ENCODE measurements at places on chromosomes 5 and 9. TPM values are rescaled to one million over a fixed set of nuclear protein-coding genes. Genes with fewer than 3 reads are reported as not detected.

Gene HAVCR2
- 378 TPM for total RNA-seq

Gene FAT2
- not detected for total RNA-seq

Gene SPATA31D4
- not detected for total RNA-seq

Gene CDH18
- total RNA-seq: not detected

Gene GPX8
- total RNA-seq: not detected

Gene KCNV2
- not detected for total RNA-seq

Gene C5orf52
- not detected for total RNA-seq

Gene MAMDC4
- 16.0 TPM for total RNA-seq

Gene SH2D3C
- 29.1 TPM for total RNA-seq

Gene FOXD4L4
- total RNA-seq: 0.33 TPM

Gene GGTA1
- total RNA-seq: not detected

Gene IL13
- 8.4 TPM for total RNA-seq

- no peak overlapping the region for H3K27ac ChIP-seq
- DNase-seq: no peak
- H3K4me3 ChIP-seq: no peak overlapping the region
- H3K27me3 ChIP-seq: no peaks in the 10 kb centered on the region
- H3K36me3 ChIP-seq: no peaks in the 10 kb centered on the region
These were observed 1378.1 kb downstream of the EFNA5 start for GRCh38 chr5:106292654-106293053.

DNA sequence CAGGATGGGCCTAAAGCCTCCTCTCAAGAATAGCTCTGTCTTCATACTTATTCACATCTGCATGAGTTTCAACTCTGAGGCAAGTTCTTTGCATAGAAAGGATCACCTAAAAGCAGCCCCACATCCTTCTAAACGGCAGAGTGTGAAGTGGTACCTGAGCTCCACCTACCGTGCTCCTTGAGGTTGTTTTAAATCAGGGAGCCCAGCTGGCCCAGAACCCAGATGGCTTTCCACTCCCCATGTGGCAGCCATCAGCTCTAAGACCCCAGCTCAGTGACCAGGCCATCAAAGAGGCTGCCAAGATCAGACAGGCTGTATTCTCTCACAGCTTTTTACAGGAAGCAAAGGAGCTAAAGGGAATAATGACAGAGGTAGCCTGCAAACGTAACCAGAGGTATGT, 299.3 kb downstream of the RASEF start:
- H3K4me1 ChIP-seq: no peaks in the 10 kb centered on the region
- DNase-seq: no peak
- no peak overlapping the region for H3K4me3 ChIP-seq

GRCh38 chr9:92767066-92768054, 2.7 kb upstream of the BICD2 start:
- peaks cover 29% of the 10 kb centered on the region for H3K4me1 ChIP-seq
- H3K36me3 ChIP-seq: no peaks in the 10 kb centered on the region
- no peak for DNase-seq
- H3K27me3 ChIP-seq: no peaks in the 10 kb centered on the region
- H3K27ac ChIP-seq: no peak overlapping the region

DNA sequence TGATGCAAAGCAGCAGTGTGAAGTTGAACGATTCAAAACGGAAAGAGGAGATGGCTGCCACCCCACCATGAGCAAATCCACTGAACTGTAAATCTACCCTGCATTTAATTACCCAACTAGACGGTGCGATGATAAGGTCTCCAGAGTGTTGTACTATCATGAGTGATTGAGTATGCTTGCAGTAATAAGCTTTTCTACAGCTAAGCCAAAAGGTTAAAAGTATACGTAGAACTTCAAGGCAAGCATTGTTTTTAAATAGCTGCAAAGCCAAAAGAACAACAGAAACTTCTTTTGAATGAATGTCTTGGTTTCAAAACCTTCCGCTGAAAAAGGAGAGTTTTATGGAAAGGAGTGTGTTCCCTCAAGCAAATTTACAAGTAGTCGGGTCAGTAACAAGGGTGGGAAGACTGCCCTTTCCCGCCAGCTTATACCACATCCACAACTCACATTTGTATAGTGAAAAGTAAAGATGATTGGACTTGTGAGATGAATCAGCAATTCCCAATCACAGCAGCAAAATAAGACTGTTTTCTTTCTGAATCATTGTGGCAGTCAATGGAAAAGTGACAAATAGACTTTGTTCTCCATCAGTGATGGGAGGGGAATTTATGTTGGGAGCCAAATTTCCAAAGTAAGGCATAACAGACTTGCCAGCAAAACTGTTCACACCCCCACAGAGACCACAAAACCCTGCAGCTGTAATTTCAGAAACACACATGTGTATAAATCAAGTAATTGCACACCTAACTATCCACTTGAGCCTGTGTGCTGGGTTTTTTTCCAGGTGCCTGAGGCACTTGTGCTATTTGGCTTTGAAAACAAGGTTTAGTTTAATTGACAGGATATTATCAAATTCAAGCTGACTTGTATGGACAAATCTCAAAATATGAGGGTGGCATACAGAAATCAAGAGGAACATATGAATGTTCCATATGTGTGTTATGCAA, 407.7 kb upstream of the GRAMD2B start:
- no peaks in the 10 kb centered on the region for H3K4me1 ChIP-seq
- H3K36me3 ChIP-seq: no peaks in the 10 kb centered on the region
- no peaks in the 10 kb centered on the region for H3K27me3 ChIP-seq
- H3K27ac ChIP-seq: no peak overlapping the region
- no peak for DNase-seq

DNA sequence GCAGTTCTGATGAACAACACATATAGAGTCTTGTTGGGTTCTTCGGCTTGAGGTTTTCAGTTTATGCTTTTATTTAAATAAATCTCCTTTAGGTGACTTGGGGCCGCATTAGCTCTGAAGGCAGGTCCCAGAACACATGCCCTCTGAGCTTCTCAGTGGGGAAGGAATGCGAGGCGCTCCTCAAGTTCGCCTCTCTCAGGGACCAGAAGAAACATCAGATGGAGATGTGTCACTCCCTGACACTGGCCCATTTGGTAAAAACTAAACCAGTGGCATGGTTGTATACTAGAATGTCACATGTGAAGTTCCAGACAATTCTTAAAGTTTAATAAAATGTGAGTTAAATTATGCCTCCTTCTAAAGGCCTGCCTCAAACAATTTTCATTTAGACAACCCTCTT, 1.9 kb downstream of the MACROH2A1 start:
- H3K27ac ChIP-seq: peak overlapping the region; percentile 74
- H3K36me3 ChIP-seq: peaks cover 10% of the 10 kb centered on the region
- no peaks in the 10 kb centered on the region for H3K27me3 ChIP-seq
- DNase-seq: no peak

GRCh38 chr9:98318041-98318790, 62.8 kb upstream of the TBC1D2 start:
- peaks cover 20% of the 10 kb centered on the region for H3K27me3 ChIP-seq
- DNase-seq: no peak
- H3K36me3 ChIP-seq: no peaks in the 10 kb centered on the region
- no peaks in the 10 kb centered on the region for H3K4me1 ChIP-seq
- H3K27ac ChIP-seq: no peak overlapping the region

GRCh38 chr9:88534456-88535225, at the start of gene NXNL2:
Gene NXNL2 (plus strand): TSS chr9:88535178. CDS start chr9:88535435, 257 bp downstream.
- H3K4me1 ChIP-seq: peaks cover 13% of the 10 kb centered on the region
- H3K36me3 ChIP-seq: no peaks in the 10 kb centered on the region
- DNase-seq: no peak

- H3K4me1 ChIP-seq: peaks cover 1% of the 10 kb centered on the region
- H3K27me3 ChIP-seq: peaks cover 2% of the 10 kb centered on the region
- no peak overlapping the region for H3K4me3 ChIP-seq
- no peak overlapping the region for H3K27ac ChIP-seq
- peaks cover 7% of the 10 kb centered on the region for H3K36me3 ChIP-seq
These were observed 12.4 kb downstream of the PTGS1 start for GRCh38 chr9:122382901-122383850.

DNA sequence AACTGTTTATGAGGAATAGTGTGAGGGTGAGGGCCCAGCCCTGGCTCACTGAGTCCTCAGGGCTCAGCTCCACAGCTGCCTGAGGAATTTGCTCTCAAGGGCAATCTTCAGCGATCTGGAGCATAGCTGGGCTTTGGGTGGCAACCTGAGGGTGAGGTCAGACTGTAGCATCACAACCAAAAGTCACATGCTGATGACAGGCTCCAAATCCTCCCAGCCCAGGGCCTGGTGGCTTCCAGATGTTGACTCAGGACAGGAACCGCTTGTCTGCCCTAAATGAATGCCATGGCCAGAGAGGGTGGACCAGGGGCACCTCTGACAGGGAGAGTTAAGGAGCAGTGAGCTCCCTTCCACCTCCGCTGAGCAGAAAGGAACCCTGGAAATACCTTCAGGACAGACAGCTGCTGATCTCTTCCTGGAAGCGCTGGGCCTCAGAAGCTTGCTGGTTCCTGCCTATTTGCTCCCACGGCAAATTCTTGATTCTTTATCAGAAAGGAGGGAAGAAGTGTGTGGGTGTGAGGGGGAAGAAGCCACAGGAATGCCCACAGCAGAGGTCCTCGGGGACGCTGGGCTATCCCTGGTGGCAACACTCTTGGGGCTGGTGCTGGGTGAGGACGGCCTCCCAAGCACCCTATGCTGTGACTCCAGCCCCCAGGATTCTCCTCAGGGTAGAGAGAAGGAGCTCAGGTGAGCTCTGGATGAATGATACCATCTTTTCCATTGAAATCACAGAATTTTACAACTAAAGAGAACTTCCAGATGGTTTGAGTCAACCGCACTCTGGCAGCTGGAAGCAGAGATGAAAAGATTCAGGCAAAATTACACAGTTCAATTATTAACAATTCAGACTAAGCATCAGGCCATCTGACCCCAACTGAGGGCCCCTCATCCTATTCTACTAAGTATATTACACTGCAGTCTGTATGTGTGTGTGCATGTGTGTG, 13.8 kb upstream of the CTSL start:
- peaks cover 6% of the 10 kb centered on the region for H3K27me3 ChIP-seq
- H3K4me1 ChIP-seq: peaks cover 7% of the 10 kb centered on the region
- no peak for DNase-seq
- no peaks in the 10 kb centered on the region for H3K36me3 ChIP-seq

- H3K27me3 ChIP-seq: no peaks in the 10 kb centered on the region
- H3K27ac ChIP-seq: no peak overlapping the region
- H3K36me3 ChIP-seq: no peaks in the 10 kb centered on the region
- no peak overlapping the region for H3K4me3 ChIP-seq
- H3K4me1 ChIP-seq: peaks cover 2% of the 10 kb centered on the region
These were observed 9.8 kb downstream of the CEL start for GRCh38 chr9:133071484-133072150.

DNA sequence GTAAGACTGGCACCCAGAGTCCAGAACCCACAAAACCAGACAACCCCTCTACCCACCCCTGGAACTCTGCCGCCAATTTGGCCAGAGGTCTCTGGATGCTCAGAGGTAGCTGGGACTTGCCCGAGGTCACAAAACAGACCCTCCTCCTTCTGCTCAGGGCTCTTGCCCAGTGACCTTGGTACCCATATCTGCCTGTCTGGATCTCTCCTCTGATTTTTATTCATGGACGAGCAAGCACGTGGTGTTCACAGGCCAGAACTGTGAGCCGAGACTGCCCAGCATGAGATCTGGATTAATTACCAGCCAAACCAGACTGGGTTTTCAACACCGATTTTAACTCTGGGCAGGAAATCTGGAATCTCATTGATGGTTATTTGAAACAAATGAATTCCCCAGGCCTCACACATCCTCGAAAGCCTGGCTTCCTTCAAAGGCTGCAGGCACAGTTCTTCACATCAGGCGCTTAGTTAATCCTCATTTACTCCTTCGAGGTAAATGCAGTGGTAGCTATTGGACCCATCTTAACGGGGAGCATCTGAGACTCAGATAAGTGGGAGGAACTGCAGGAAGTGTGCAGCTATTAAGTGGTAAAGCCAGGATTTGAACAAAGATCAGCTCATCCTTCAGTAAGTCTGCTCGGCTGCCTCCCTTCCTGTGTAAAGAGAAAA, 21.4 kb downstream of the COL27A1 start:
- no peaks in the 10 kb centered on the region for H3K27me3 ChIP-seq
- no peak overlapping the region for H3K4me3 ChIP-seq
- H3K4me1 ChIP-seq: no peaks in the 10 kb centered on the region
- no peak for DNase-seq

DNA sequence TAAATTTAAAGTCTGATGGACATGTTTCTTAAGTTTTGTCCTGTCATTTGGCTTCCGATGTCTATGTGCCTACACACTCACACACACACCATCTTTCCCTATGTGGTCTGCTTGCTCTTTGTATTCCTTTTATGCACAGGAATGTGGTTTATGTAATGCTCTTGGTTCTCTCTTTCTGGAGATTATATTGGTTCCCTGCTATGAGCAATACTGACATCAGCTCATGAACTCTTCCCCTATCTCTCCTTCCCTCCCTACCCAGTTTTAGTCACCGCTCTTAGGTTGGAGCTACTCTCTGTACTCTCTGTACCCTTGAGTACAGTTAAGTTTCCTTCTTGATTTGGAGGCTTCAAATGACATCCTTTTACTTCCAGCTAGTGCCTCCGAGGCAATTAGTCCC, 77.9 kb upstream of the MVB12B start:
- H3K4me1 ChIP-seq: no peaks in the 10 kb centered on the region
- DNase-seq: no peak
- no peak overlapping the region for H3K27ac ChIP-seq
- H3K4me3 ChIP-seq: no peak overlapping the region
- H3K36me3 ChIP-seq: peaks cover 10% of the 10 kb centered on the region

DNA sequence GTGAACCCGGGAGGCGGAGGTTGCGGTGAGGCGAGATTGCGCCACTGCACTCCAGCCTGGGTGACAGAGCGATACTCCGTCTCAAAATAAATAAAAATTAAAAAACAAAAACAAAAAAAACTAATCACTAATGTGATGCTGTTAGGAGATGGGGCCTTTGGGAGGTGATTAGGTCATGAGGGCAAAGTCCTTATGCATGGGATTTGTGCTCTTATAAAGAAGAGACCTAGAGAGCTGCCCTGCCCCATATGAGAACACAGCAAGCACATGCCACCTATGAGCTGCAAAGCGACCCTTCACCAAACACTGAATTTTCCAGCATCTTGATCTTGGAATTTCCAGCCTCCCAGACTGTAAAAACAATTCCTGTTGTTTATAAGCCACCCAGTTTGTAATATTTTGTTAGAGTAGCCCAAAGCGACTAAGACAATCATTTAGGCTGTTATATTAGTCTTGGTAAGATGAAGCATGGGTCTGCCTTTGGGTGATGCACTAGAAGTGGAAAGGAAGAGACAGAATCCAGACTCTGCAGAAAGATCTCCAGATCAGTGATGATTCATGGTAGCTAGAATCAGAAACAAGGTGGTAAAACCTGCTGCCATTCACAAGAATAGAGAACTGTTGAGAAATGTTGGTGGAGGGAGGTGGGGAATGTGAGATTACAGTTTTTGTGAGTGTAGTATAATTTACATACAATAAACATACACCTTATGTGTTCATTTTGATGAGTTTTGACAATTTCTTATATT, 26.2 kb downstream of the GPR21 start:
- no peak for DNase-seq
- no peaks in the 10 kb centered on the region for H3K4me1 ChIP-seq
- no peak overlapping the region for H3K4me3 ChIP-seq
- H3K36me3 ChIP-seq: peaks cover 4% of the 10 kb centered on the region
- H3K27ac ChIP-seq: no peak overlapping the region
